Nasal cavity respiratory epithelium epithelial cell of viscerocranial mucosa (primary cell): ENCODE measurements at places on chromosomes 12 and 14. TPM values are rescaled to one million over a fixed set of nuclear protein-coding genes. Genes with fewer than 3 reads are reported as not detected.

The MYF6 gene
- not detected in 2 replicates for total RNA-seq

The TBC1D30 gene
- total RNA-seq, result 1.9 and 3.1 TPM in 2 replicates

The SMOC1 gene
- total RNA-seq, result 4.3 and 13.7 TPM in 2 replicates

The ERO1A gene
- total RNA-seq, result 162 and 219 TPM in 2 replicates

The KCNH5 gene
- total RNA-seq, result not detected in 2 replicates

The KERA gene
- not detected in 2 replicates for total RNA-seq

The ACOT4 gene
- total RNA-seq, result 0.36 and 0.68 TPM in 2 replicates

The C12orf42 gene
- total RNA-seq, result not detected in 2 replicates
